ENCODE measurements at places on chromosomes 5 and 9.

- DNase-seq = no peak
Observed at GRCh38 chr5:154899151-154899816, 38.7 kb downstream of the GEMIN5 start.

GRCh38 chr5:37810311-37810710 lies 29.5 kb downstream of the GDNF start:
- no peak for DNase-seq

DNA sequence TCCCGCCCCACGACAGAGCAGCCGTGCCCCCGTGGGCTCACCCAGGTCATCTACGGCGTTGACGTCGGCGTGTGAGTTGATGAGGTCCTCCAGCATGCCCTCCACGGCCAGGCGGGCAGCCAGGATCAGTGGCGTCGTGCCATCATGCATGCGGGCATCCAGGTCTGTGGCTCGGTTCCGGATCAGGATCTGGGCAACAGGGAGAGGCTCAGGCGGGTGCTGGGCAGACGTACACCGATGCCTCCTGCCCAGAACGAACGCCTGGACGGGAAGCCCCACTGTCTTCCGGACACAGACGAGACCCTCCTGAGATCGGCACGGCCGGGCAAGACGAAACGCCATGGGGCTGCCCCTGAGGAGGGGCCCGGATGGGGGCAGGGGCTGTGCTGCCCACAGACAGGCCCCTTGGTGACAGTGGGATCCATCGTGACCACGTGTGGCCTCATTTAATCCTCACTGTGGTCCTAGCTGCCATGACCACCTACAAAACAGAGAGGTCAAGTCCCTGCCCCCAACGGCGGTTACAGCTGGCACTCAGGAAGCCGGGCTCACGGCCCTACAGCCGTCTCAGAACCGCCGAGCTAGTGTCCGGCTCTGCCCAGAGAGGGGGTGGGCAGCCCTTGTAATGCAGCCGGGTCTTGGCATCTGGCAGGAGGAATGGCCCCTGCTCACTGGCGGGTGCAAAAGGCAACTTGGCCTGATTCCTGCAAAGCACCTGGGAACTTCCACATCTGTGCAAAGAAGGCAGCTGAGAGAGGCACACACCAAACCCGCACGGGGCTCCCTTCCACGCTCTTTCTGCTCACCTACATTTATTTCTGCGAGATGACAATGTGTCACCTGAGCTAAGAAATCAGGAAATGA lies 16.5 kb upstream of the SEC16A start:
- DNase-seq = no peak

DNA sequence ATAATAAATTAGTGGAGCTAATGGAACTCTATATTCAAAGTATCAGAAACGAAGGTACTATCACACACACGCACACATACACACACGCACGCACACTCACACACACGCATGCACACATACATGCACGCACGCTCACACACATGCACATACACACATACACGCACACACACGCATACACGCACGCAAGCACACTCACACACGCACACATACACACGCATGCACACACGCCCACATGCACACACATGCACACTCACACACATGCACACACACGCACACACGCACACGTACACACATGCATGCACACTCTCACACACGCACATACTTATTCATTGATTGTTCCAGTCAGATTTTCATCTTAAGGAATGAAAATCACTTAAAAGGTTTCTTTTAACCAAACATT lies 69.8 kb upstream of the ICE1 start:
- DNase-seq = no peak

DNA sequence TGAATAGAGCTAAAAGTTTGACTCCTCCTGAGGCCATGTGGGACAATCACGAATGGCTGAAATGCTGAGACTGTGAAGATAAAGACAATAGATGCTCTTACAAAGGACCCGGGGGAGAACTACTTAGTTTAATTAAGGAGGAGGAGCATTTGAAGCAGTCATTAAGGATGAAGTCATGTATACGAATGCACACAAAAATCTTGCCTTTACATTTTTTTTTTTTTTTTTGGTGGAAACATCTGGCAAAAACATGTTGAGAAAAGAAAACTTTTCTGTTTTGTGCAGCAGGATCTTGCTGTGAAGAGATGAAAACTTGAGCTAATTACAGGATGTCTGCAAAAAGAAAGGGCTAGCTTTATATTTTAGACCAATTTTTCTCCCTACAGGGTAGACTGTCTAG lies 42.3 kb upstream of the NR3C1 start:
- no peak for DNase-seq

DNA sequence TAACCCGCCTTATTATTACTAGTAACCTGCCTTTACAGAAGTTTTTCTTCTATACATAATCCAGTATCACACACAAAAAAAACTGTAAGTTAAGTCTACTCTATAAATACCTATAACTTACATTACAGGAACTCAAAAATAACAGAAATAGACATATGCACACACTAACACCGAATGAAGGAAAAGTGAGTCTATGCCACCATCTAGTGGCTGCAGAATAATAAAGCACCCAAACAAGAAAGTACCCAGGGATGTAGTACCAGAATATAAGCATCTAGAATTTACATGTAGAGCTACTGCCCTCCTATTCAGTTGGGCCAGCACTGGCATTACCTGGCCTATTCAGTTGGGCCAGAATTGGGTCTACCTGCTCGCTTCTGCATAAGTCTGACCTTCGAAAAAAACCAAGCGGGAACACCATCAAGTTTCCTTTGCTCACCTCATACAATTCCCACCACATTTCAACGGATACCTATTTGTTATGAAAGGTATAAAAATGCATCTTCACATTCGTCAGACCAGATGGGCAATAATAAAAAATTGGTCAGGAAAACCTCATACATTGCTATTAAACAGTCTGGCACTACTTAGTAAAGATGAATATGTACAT lies 4.0 kb upstream of the NIPSNAP3A start:
- DNase-seq = peak; percentile 41

- DNase-seq = no peak
Observed at GRCh38 chr5:12277504-12278192, 373.4 kb upstream of the CTNND2 start.

DNA sequence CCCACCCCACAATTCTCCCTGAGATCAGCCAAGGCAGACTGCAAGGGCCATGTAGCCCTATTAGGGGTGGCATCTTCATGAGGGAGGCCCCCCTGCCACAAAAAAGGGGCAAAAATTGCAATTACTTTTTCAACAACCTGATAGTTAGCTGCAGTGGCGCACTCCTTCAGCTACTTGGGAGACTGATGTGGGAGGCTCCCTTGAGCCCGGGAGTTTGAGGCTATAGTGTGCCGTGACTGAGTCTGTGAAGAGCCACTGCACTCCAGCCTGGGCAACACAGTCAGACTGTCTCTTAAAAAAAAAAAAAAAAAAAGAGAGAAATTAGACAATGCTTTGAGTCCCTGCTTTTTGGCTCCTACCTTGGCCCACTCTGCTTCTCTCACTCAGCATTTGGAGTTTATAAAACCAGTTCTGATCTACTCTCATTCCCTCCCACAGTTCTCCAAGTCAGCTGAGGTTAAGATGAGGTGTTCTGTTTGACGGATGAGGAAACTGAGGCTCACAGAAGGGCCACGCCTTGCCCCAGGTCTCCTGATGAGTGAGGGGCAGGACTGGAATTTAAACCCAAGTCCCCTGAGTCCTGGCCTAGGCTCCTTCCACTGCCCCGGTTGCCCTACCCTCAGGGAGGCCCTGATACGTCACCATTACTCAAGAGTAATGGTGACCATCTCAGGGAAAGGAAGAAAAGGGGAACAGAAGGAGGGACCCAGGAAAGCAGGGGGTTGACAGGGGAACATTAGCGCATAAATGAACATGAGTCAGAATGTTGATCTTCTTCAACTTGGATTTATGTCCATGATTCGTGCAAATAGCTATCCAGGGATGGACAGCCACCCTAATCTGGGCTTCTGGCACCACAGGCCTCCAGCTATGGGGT lies 9.0 kb downstream of the GPX3 start:
- DNase-seq = no peak

- DNase-seq = no peak
Observed at GRCh38 chr9:4030751-4031150, 269.1 kb downstream of the GLIS3 start.

GRCh38 chr5:179161901-179162300 lies 101.7 kb downstream of the ZNF354C start:
- no peak for DNase-seq

DNA sequence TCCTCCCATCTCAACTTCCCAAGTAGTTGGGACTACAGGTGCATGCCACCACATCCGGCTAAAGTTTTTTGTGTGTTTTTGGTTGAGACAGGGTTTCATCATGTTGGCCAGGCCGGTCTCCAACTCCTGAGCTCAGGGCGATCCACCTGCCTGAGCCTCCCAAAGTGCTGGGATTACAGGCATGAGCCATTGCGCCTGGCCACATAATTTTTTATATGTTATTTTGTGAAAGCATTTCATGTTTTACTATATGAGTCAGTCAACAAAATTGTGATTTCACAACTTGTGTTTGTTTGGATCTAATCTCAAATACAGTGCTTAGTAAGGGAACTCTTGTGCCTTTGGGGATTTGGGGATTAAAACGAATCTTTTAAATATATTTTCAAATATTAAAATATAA lies 20.0 kb upstream of the FAM120AOS start:
- DNase-seq = no peak

- no peak for DNase-seq
Observed at GRCh38 chr5:154203798-154204578, 13.5 kb downstream of the GALNT10 start.

DNA sequence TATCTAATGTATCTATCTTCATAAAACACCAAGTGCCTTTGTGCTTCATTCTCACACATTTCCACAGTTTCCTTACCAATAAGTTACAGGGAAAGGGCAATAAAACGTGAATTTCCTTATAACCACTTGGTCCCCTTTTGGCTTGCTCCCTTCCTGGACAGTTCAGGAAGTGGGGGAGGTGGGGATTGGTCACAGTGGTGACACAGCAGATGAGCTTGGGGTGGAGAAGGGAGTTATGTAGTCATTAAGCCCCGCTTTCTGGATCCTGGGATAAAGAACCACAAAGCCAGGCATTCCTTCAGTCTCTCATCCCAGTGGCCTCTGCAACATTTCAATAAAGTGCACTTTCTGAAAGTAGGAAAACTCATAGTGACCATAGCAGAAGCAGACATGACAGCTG lies 47.1 kb upstream of the FYB1 start:
- no peak for DNase-seq

GRCh38 chr5:147036691-147037245 lies 158.2 kb upstream of the PPP2R2B start:
- DNase-seq = no peak

- DNase-seq = no peak
Observed at GRCh38 chr5:56432321-56432720, 199.2 kb upstream of the ANKRD55 start.

DNA sequence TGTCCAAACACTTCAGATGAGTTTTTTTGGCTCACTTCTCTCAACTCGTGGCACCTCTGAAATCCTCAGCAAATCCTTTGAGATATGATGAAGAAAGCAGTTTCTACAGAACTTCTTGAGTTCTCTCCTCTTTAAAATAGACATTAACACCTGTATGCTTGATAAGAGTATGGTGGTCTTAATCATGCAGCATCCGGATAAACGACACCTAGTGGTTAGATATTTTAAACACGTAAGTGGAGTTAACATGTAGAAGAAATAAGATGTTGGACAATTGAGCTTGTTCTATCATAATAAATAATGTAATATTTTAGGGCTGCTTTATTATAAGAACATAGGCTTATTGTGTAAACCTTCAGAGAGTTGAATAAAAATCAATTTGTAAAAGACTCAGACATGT lies 324.8 kb downstream of the CYLC2 start:
- no peak for DNase-seq

DNA sequence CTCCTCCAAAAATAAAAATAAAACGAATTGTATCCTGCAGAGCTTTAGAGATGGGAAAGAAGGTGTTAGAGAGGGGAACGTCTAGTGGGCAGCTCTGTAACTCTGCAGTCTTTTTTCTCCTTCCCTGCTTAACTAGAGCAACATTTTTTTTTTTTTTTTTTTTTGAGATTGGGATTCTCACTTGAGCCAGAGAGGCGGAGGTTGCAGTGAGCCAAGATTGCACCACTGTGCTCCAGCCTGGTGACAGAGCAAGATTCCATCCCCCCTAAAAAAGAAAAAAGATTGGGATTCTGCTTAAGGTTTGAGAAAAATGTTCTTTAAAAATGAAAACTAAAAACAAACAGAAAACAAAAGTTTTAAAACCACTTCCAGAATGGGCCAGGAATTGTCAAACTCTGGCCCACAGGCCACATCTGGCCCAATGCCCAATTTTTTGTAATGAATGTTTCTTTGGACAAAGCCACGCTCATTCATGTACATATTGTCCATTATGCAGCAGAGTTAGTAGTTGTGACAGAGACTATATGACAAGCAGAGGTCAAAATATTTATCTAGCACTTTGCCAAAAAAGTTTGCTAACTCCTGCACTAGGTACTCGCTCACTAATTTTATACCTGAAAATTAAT lies 98.5 kb downstream of the ZCCHC7 start:
- DNase-seq = no peak

GRCh38 chr5:129021744-129022143 lies 56.5 kb downstream of the SLC27A6 start:
- DNase-seq = no peak

- peak; percentile 69 for DNase-seq
Observed at GRCh38 chr9:72952914-72953313, at the start of gene ALDH1A1. ALDH1A1 (minus strand) TSS chr9:72953053; CDS start chr9:72953000, 53 bp downstream.

GRCh38 chr5:113660206-113660605 lies 146.7 kb downstream of the YTHDC2 start:
- no peak for DNase-seq

GRCh38 chr5:125393221-125393815 lies 646.9 kb upstream of the ZNF608 start:
- DNase-seq = no peak

DNA sequence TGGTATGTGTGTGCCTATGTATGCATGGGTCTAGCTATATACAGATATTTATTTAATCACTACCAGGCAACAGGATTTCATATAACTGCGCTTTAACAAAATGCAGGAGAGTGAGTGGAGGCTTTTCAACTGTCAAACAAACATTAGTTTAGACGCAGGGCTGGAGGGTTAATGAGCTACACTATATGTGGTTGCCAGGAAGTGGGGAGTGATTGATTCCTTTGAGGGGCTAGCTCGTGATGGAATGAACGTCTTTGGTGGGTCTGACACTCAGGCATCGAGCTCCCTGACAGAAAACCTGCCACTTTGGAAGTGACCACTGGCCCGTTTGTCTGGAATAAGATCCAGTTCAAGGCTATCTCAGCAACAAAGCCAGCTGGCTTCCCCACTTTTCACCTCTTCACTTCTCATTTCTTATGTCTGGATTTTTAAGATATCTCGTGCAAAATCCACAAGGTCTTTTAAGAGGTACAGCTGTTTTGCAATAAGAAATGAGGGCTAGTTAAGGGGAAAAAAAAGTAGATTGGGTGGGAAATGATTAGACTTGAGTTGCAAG lies 78.0 kb downstream of the CFAP77 start:
- DNase-seq = no peak

- no peak for DNase-seq
Observed at GRCh38 chr5:109105631-109106267, 304.0 kb downstream of the PJA2 start.

- DNase-seq = no peak
Observed at GRCh38 chr5:55063220-55063863, 39.1 kb upstream of the GZMA start.
